ENCODE measurements at places on chromosomes 6 and 20.

DNA sequence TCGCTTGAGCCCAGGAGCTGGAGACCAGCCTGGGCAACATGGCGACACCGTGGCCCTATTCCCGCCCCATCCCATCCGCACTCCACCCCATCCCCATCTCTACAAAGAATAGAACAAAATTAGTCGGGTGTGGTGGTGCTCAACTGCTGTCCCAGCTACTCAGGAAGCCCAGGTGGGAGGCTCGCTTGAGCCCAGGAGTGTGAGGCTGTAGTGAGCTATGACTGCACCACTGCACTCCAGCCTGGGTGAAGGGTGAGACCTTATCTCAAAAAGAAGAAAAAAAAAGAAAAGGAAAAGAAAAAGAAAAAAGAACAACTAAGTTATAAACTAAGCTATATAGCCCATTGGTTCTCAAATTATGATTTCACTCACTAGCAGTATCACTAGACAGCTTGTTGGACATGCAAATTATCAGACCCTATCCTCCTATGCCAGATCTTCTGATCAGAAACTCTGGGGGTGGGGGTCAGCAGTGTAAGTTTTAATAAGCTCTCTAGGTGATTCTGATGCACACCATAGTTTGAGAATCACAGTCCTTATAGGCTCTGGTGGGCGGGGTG lies 491 bp upstream of the ITCH start:
- no peak for DNase-seq

GRCh38 chr6:92587525-92587924 lies 831.8 kb downstream of the EPHA7 start:
- peak; percentile 2 for DNase-seq

DNA sequence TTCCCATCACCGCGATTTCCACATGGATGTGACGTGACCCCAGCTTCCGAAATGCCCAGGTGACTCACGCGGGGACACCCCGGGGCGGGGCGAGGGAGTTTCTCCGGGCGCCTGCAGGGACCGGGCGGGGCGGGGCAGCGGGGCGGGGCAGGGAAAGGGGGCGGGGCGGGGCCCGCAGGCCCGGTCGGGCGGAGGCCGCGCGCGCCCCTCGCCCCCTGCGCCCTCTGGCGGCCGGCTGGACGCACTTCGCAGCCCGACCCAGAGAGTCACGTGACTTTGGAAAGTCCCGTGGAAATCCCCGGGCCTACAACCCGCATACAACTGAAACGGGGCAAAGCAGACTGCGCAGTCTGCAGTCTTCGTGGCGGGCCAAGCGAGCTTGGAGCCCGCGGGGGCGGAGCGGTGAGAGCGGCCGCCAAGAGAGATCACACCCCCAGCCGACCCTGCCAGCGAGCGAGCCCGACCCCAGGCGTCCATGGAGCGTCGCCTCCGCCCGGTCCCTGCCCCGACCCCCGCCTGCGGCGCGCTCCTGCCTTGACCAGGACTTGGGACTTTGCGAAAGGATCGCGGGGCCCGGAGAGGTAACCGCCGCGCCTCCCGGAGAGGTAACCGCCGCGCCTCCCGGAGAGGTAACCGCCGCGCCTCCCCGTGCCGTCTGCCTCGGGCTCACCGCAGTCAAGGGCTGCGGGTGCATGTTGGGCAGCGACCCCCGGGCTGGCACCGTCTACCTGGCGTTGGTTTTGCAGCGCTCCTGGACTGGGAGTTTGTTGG lies at the start of gene TNFAIP3:
Gene TNFAIP3, plus strand, starts transcription at position 346 of the 771 bp plus-strand sequence. CDS start 3,969 bp downstream, outside the sequence.
- DNase-seq = peak; percentile 97

GRCh38 chr20:52624281-52624680 lies 347.9 kb upstream of the TSHZ2 start:
- no peak for DNase-seq

DNA sequence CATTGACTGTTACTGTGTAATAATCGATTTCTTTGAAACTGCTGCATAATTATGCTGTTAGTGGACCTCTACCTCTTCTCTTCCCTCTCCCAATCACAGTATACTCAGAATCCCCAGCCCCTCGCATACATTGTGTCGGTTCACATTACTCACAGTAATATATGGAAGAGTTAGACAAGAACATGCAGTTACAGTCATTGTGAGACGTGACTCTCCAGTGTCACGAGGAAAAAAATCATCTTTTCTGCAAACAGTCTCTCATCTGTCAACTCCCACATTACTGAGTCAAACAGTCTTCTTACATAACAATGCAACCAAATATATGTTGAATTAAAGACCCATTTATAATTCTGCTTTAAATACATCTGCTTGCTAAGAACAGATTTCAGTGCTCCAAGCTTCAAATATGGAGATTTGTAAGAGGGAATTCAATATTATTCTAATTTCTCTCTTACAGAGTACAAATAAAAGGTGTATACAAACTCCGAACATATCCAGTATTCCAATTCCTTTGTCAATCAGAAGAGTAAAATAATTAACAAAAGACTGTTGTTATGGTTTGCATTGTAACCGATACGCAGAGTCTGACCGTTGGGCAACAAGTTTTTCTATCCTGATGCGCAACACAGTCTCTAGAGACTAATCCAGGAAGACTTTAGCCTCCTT lies 113.3 kb downstream of the TMEM242 start:
- DNase-seq = no peak

Measured in kidney tubule cell (primary cell).